ENCODE measurements at places on chromosomes 16 and 17. TPM values are rescaled to one million over a fixed set of nuclear protein-coding genes. Genes with fewer than 3 reads are reported as not detected.

DNA sequence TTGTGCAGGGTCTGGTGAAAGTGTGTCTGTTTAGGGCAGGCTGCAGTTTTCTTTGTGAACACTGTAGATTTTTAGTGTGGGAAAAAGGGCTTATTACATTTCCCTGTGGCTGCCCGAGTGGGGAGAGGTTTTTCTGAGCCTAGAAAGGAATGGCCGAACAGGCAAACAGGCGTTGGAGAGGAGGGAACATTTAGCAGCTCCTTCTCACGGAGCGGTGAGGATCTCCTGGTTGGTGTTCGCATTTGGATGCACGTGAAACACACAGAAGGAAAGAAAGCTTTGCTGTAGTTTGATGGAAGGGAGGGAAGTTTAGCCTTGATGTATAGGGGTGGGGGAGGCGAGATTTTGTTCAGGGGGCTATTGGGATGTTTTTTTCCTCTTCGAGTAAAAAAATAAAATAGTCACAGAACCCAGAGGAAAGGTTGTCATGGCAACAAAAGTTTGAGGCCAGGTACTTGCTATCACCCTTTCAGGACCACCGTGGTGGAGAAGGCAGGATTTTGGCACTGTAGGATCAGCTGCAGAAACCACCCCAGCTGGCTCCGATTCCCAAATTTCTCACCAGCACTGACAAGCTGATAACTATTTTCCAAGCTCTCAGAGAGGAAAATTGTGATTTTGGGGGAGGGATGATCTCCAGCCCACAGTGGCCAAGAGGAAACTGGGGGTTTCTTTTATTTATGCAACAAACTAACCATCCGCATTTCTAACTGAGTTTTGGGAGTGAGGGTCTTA is 3.5 kb downstream of the GSG1L start:
- H3K4me1 ChIP-seq: peaks cover 15% of the 10 kb centered on the region
- H3K36me3 ChIP-seq: no peaks in the 10 kb centered on the region
- no peak for DNase-seq
- H3K27me3 ChIP-seq: peaks cover 21% of the 10 kb centered on the region
- H3K4me3 ChIP-seq: no peak overlapping the region

- H3K27ac ChIP-seq: peak within 1 kb of the TSS; percentile 56
- peaks cover 46% of the 10 kb centered on the region for H3K27me3 ChIP-seq
- H3K36me3 ChIP-seq: no peaks in the 10 kb centered on the region
- peaks cover 38% of the 10 kb centered on the region for H3K4me1 ChIP-seq
Measured at GRCh38 chr17:4498461-4499397, at the start of gene SPNS2. TSS of gene SPNS2 (plus strand) at chr17:4498881. CDS start at chr17:4499048, 167 bp downstream.

GRCh38 chr17:53092072-53092471 is 730.7 kb upstream of the KIF2B start:
- H3K4me3 ChIP-seq: no peak overlapping the region
- no peak overlapping the region for H3K27ac ChIP-seq
- H3K27me3 ChIP-seq: no peaks in the 10 kb centered on the region
- H3K4me1 ChIP-seq: no peaks in the 10 kb centered on the region
- no peak for DNase-seq
- no peaks in the 10 kb centered on the region for H3K36me3 ChIP-seq

GRCh38 chr16:49094471-49094870 is 187.2 kb downstream of the CBLN1 start:
- H3K4me1 ChIP-seq: no peaks in the 10 kb centered on the region
- H3K36me3 ChIP-seq: no peaks in the 10 kb centered on the region
- no peak overlapping the region for H3K27ac ChIP-seq
- H3K27me3 ChIP-seq: peaks cover 3% of the 10 kb centered on the region
- DNase-seq: peak; percentile 37
- H3K4me3 ChIP-seq: no peak overlapping the region

GRCh38 chr16:84836234-84836647 is 16.5 kb downstream of the CRISPLD2 start:
- H3K36me3 ChIP-seq: peaks cover 40% of the 10 kb centered on the region
- H3K27me3 ChIP-seq: no peaks in the 10 kb centered on the region
- H3K4me3 ChIP-seq: no peak overlapping the region
- peaks cover 95% of the 10 kb centered on the region for H3K4me1 ChIP-seq
- peak; percentile 97 for DNase-seq

DNA sequence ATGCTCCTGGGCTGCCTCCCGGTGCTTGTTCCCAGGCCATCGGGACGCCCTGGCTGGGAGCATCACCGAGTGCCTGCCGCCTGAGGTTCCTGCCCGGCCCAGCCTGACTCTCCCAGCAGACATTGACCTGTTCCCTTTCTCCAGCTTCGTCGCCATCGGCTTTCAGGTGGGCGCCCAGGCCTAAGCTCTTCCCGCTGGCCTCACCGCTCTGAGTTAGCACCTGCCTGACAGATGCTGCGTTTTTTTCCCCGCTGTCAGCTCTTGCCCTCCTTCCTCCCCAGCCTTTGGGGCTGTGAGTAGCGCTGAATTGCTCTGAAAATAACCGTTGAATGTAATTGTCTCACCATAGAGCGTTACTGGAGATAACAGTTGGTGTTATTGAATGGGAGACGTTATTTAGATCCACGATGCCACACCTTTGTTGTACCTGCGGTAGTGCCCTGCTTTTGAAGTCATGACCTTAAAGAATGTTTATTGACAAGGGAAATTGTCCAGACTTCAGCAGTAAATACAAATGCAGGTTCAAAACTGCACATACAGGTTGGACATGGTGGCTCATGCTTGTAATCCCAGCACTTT is 21.3 kb upstream of the SMIM5 start:
- no peak overlapping the region for H3K27ac ChIP-seq
- no peak for DNase-seq
- H3K27me3 ChIP-seq: no peaks in the 10 kb centered on the region
- peaks cover 72% of the 10 kb centered on the region for H3K36me3 ChIP-seq
- H3K4me3 ChIP-seq: no peak overlapping the region

BICDL2 gene
- total RNA-seq: 0.19 TPM

DNA sequence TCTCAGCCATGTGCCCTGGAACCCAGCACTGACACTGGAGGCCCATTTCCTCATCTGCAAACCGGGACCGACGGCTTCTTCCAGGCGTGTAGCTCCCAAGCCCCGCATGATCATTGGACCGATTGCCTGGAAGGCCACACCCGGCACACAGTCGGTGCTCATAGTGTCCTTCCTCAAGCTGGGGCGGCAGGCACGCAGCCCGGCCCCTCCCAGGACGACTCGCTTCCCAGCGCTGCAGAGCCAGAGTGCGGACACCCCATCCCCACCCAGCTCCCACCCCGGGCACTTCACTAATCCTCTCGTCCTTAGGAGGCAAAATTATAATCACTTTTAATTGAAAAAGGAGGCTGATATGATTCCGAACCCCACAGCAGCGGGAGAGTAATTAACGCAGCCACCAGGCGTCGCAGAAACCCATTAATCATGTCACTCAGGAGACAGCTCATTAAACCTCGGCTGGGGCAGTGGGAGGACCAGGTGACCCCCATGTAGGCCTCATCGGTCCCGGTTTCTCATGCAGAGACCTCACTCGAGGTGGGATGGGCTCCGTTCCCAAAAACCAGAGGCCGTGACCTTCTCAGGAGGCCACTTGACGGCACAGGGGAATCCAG is 33.1 kb downstream of the ZNF469 start:
- H3K4me3 ChIP-seq: no peak overlapping the region
- DNase-seq: no peak
- no peaks in the 10 kb centered on the region for H3K27me3 ChIP-seq

DNA sequence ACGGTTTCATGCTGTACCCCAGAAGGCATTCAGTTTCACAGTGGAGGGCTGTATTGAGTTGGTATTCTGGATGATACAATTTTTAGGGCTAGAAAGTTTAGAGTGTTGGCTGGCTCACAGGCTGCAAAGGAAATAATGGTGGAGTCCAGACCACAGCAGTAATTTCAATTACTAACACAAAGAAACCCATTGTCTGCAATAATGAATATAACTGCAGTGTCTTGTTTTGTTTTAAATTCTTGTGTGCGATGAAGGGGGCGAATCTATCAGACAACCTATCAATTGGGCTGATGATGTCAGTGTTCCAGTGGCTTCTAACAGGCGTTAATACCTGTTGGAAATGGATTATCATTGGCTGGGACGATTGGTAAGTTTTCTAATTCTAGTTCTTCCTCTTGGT is 1.5 kb downstream of the SP2 start:
- peaks cover 55% of the 10 kb centered on the region for H3K4me1 ChIP-seq
- no peaks in the 10 kb centered on the region for H3K27me3 ChIP-seq
- peak overlapping the region; percentile 88 for H3K4me3 ChIP-seq
- no peak for DNase-seq
- H3K27ac ChIP-seq: peak overlapping the region; percentile 96
- H3K36me3 ChIP-seq: no peaks in the 10 kb centered on the region

DNA sequence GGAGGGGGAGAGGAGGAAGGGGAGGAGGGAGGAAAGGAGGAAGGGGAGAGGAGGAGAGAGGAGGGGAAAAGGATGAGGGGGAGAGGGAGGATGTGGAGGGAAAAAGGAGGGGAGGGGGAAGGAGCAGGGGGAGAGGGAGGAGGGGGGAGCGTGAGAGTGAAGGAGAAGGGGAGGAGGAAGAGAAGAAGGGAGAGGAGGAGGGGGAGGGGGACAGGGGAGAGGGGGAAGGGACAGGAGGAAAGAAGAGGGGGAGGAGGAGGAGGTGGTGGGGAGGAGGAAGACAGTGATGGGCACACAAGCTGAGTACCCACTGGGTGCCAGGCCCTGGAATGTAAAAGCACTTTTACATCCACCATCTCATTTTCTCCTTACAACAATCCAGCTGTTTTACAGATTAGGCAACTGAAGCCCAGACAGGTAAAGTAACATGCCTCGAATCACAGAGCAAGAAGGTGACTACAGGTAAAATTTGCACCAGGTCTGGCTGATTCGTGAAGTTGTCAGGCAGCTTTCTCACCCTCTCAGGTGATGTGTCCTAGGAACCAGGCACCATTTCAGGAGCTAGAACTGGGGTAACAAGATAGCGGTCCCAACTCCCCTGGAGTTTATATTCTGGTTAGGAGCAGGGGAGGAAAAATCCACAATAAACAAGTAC is 10.0 kb upstream of the LITAF start:
- no peak overlapping the region for H3K4me3 ChIP-seq
- no peaks in the 10 kb centered on the region for H3K27me3 ChIP-seq
- H3K27ac ChIP-seq: peak overlapping the region; percentile 16
- H3K36me3 ChIP-seq: no peaks in the 10 kb centered on the region
- peaks cover 8% of the 10 kb centered on the region for H3K4me1 ChIP-seq
- DNase-seq: no peak

- no peak overlapping the region for H3K27ac ChIP-seq
- H3K36me3 ChIP-seq: no peaks in the 10 kb centered on the region
- peaks cover 35% of the 10 kb centered on the region for H3K4me1 ChIP-seq
- no peak overlapping the region for H3K4me3 ChIP-seq
- no peak for DNase-seq
Measured at GRCh38 chr17:57368637-57369336, 112.5 kb downstream of the MSI2 start.

DNA sequence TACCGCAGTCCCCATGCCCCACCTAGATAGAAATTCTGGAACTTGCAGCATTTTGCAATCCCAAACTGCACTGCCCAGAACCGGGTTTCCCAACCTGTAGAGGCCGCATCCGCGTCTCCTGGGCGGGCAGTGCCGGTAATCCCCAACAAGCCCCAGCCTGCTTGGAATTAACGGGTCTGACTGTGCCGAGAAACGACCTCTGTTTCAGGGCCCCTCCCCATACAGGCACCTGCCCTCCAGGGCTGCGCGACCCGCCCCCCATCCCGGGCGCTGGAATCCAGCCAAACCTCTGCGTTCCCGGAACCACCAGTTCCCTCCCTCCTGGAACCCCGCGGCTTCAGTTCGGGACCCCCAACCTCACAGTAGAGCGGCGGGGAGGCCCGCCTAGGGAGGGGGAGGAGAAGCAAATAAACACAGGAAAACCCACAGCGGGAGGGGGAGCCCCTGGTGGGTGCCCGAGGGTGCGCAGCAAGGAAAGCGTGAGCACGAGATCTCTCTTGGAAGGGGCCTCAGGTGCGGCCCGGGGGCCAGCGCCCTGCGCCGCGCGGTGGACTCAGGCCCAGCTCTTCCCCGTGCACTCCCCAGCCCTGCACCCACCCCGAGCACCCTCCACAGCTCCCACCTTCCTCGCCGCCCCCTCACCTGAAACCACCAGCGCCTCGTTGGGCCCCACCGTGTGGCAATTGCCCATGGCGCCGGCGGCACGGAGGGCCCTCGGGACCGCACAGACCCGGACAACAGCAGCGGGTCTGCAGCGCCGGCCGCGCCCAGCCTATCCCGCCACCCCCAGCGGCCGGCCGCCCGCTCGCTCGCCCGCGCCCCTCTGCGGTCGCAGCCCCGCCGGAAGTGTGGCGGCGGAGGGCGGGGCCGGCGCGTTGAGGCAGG is at the start of gene FLOT2:
FLOT2 (minus strand) TSS at position 850 of the 885 bp plus-strand sequence; CDS start at position 691, 159 bp downstream.
- peaks cover 69% of the 10 kb centered on the region for H3K4me1 ChIP-seq
- H3K4me3 ChIP-seq: peak within 1 kb of the TSS; percentile 94
- no peaks in the 10 kb centered on the region for H3K27me3 ChIP-seq
- peak; percentile 93 for DNase-seq

GRCh38 chr16:80197741-80198201 is 343.0 kb upstream of the DYNLRB2 start:
- H3K4me1 ChIP-seq: no peaks in the 10 kb centered on the region
- no peaks in the 10 kb centered on the region for H3K36me3 ChIP-seq
- H3K27ac ChIP-seq: no peak overlapping the region
- no peak overlapping the region for H3K4me3 ChIP-seq
- no peaks in the 10 kb centered on the region for H3K27me3 ChIP-seq

- no peak for DNase-seq
- no peak overlapping the region for H3K27ac ChIP-seq
- H3K36me3 ChIP-seq: no peaks in the 10 kb centered on the region
- H3K4me1 ChIP-seq: peaks cover 25% of the 10 kb centered on the region
- H3K27me3 ChIP-seq: peaks cover 55% of the 10 kb centered on the region
- no peak overlapping the region for H3K4me3 ChIP-seq
Measured at GRCh38 chr17:76138234-76138895, 2.7 kb downstream of the FOXJ1 start.

DNA sequence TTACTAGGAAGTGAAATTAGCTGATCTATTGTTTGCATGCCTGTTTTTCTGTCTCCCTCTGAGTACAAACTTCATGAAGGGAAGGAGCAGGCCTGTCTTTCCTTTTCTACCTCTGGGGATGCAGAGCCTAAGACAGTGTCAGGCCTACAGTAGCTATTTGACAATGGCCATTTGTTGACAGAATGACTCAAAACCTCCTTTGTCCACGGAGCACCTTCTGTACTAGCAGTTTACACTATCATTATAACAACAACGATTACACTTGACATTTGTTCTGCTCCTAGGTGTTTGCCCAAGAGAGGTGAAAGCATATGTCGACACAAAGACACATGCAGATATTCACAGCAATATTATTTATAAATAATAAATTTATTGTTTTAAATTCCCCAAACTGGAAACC is 132.3 kb upstream of the IRX3 start:
- no peaks in the 10 kb centered on the region for H3K27me3 ChIP-seq
- DNase-seq: no peak
- no peaks in the 10 kb centered on the region for H3K36me3 ChIP-seq
- no peaks in the 10 kb centered on the region for H3K4me1 ChIP-seq

SLC16A13 gene
- total RNA-seq: 0.98 TPM

GPR179 gene
- 0.29 TPM for total RNA-seq

All from esophagus muscularis mucosa (tissue), 4 donors.